Heart left ventricle (tissue), 16 donors: ENCODE measurements at places on chromosomes 12 and 14. TPM values are rescaled to one million over a fixed set of nuclear protein-coding genes. Genes with fewer than 3 reads are reported as not detected.
A peak's percentile ranks its signal among the peaks of the same experiment; 100 is the strongest.

DNA sequence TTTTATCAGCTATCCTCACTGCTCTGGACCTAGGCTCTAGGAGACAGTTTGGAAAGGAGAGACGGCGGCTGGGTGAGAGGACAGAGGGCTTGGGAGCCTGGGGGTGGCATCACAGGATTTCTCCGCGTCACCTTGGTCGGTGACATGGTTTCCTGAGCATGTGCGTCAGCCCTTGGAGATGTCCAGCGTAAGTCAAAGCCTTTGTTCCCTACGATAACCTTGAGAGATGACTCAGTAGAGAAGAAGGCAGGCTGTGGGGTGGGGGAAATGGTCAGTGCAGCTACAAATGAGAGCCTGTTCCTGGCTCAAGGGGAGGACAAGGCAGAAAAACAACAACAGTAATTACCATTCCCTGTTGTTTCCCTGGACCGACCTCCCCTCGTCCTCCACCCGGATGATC lies 90.2 kb upstream of the TBX3 start:
- DNase-seq, result no peak

DNA sequence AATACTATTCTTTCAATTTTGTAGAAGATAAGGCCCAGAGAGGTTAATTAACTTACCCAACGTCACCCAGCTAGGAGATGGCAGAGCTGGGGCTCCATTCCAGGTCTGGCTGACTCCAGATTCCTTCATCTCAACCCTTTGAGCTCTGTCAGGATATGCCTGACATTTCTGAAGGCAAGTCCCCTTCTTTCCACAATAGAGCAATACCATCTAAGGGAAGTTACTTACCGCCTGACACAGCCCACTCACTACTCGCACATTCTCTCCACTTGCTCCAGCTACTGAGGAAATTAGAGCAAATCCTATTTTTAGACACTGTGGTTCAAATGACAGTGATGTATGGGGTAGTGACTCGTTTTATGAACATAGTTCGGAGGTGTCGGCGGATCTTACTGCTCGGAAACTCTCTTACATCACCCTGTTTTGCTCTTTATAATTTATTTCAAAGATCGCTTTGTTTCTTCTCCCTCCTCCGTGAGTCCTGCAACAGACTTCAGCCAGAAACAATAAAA lies 2.0 kb upstream of the WSCD2 start:
- DNase-seq, result no peak

DNA sequence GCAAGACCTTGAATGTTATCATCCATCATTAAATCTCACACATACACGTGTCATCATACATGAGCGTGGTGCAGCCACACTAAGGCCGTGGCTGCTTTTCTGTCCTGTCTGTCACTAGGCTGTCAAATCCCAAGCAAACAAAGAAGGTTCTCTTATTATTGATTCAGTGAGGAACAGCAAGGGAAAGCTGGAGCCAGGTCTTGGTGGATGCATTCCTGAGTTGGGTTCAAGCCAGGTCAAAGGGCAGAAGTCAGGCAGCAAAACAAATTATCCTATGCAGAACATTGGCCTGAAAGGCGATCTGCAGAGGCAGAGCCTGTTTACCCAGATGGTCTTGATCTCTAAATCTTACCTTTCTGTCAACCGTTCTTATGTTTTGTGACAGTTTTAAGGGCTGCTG lies 252.3 kb downstream of the NEDD1 start:
- no peak for DNase-seq

- peak; percentile 44 for DNase-seq
These were observed 19.7 kb upstream of the LRTM2 start for GRCh38 chr12:1800401-1801302.

- DNase-seq, result no peak
These were observed 45.1 kb downstream of the FBRSL1 start for GRCh38 chr12:132535019-132535418.

DNA sequence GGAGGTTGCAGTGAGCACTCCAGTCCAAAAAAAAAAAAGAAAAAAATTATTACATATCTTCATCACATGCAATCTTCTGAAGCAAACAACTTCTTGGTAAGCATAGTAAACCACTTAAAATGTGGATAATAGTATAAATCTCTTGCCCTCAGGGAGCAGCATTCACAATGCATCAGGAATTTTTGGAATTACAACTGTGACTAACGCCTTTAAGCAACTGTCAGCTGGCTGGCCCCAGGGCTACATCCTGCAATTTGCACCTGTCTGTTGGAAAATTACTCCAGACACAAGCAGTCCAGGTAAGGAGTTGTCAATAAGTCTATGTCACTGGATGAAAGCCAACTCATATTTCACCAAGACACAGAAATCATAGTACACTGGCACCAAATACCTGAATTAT lies 5.5 kb upstream of the SLC7A7 start:
- DNase-seq, result no peak

GRCh38 chr14:54001189-54001878 lies 44.7 kb upstream of the BMP4 start:
- no peak for DNase-seq

DNA sequence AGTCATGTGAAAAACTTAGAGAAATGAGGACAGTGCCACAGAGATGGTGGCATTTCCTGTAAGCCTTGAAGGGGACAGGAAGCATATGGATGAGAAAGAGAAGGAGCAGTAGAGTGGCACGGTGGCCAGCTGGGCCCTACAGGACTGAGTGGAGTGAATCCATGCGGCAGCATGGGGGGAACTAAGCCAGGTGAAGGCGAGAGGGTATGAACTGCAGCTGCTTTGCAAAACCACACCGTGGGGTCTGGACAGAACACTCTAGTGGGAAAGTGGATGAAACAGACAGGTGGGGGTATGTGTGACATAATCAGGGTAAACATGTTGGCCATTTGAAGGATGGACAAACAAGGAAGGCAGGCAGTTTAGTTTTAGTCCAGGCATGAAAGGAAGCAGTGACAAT lies 10.4 kb upstream of the SYCP3 start:
- DNase-seq, result no peak

- DNase-seq, result peak; percentile 58
These were observed 197.9 kb upstream of the NUDT4 start for GRCh38 chr12:93179792-93180191.

DNA sequence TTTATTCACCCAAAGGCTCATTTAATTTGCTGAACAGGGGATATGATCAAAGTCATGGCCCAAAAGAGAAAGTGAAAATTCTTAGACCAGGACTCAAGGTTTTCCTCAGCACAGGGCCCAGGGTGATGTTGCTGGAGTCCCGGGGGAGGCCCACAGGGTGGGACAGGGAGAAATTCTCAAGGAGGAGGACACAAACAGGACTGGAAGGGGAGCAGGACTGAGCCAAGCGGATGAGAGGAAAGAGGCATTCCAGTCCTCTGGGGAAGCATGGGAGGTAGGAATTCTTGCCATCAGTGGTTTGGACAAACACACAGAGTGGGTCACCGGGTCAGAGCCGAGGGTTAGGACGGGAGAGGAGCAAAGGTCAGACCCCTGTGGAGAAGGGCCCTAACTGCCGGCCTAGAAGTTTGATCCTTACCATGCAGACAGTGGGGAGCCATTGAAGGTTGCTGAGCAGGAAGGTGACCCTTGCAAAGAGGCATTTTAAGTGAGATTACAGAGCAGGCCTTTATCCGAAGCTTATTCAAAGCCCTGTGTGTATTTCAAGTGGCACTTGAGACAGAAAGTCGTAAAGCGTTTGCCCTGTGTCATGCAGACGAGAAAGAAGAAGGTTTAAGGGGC lies 68.4 kb upstream of the PTGR2 start:
- peak; percentile 40 for DNase-seq

DNA sequence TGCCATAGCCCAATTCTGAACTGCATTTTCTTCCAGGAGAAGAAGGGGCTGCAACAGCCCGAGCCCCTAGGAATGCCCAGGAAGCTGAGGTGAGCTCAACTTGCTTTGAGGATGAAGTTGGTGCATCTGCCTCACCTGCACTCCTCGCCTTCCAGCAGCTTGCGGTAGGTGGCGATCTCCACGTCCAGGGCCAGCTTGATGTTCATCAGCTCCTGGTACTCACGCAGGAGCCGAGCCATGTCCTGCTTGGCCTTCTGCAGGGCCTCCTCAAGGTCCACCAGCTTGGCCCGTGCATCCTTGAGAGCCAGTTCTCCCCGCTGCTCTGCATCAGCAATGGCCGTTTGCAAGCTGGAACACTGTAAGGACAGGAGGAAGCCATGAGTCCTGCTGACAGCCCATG lies 6.0 kb downstream of the KRT75 start:
- DNase-seq, result no peak

GRCh38 chr12:86670986-86671385 lies 414.8 kb upstream of the MGAT4C start:
- no peak for DNase-seq

GRCh38 chr14:28759653-28760313 lies 6.8 kb upstream of the FOXG1 start:
- no peak for DNase-seq

DNA sequence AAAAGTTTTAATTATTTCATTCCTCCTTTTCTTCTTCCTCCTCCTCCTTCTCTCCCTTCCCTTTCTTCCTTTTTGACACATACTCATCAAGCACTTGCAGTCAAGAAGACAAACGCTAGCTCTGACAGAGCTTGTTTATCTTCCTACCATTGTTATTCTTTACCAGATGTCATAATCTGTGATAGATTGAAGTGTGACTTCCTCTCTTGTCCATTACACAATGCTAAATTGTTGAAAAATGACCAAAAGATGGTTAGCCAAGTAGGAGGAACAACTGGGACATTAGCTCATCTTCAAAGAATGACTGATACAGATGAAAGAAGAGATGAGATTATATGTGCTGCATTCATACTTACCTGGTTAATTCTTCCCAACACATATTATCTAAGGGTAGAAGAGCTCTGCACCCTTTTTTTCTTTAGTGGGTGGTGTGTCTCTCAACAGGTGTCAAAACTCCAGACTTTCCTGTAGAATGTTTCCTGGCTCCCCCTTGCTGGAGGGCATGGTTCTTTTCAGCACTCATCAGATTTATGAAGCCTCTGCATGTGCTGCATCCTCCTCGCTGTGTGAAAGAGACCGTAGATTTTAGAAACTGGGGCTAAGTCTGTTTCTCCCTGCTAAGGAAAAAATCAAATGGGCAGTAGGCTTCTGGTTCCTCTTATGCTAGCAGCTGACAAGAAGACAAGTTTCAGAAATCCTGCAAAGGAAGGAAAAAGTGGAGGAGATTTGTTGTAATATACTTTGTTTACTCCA lies 147.1 kb downstream of the TMX1 start:
- DNase-seq, result no peak

DNA sequence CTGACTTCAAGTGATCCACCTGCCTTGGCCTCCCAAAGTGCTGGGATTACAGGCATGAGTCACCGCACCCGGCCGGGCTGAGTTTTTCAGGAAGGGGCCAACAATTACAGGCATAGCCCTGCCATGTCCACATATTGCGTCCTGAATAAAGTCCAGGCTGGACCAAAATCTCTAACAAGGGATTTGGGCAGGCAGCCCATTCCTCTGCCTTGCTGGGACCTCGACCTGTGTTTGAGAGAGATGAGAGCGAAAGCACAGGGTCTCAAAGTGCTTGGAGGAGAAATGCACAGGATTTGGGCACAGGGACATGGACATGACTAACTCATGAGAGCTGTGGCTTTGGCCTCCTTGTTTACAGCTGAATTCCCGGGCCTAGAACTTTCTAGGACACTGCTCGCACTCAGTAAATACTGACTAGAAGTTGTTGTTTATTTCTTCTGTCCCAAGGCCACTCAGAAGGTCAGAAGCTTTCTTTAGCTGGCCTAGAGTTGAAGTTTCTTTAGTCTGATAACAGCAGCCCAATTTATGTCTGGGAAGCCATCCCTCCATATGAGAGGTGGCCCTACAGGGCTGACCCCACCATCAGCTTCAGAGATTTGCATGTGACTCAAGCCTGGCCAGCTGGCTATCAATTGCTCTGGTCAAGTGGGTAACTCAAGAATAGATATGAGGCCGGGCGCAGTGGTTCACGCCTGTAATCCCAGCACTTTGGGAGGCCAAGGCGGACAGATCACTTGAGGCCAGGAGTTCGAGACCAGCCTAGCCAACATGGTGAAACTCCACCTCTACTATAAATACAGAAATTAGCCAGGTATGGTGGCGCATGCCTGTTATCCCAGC lies 11.7 kb downstream of the CAMKK2 start:
- no peak for DNase-seq

DNA sequence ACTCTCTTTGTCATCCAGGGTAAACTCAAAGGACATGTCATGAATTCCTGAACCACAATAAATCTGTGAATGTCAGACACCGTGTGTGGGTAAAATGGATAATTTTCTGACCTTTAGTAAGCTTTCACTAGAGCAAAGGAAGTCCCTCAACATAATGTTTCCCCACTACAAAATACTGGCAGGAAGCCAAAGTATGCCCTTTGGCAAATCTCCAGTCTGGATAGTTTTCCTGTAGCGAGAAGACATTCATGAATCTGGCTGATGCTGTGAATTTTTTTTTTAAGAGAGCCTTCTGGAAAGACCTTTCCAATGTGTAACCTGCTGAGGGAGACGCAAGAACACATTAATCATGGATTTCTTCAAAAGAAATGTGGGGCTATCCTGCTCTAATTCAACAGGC lies 389.6 kb upstream of the DDHD1 start:
- DNase-seq, result no peak

DNA sequence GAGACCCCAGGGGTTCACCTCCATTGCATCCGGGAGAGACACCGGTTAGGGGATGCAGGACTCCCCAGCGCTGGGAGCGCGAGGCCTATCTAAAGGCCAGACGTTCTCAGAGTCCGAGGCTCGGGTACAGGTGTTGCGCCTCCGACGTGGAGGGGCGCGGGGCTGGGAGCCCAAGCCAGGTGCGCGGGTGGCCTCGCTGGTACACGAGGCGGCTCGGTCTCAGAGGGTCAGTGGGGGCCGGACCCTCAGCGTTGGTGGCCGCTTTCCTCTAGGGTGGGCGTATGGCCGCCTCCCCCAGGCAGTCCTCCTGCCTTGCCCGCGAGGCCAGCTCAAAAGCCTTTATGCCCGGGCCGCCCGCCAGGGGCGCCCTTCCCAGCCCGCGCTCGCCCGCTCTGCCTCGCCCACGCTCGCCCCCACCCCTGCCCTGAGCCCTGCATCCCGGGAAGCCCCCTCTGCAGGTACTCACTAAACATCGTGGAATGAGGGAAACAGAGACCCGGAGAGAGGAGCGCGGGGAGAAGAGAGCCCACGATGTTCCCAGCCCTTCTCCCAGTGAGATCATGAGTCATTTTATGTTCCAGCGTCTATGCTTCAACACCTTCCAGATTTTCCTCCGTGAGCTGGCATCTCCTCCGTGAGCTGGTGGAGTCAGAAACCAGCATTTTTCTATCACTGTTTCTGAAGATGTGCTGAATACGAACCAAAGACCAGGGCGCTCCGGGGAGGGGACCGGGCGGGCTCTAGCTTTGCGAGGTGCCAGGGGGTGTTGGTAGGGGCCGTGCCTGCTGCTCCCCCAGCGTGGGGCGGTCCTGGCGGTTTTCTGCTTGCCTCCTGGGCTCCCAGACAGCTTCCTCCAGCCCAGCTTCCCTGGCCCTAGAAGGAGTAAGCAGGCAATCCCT lies 73.8 kb downstream of the DIO3 start:
- DNase-seq, result no peak

GRCh38 chr12:8860165-8860961 lies 37.9 kb downstream of the A2ML1 start:
- no peak for DNase-seq

GRCh38 chr14:23646648-23647549 lies 10.7 kb downstream of the DHRS2 start:
- DNase-seq, result no peak

GRCh38 chr12:94152292-94153078 lies 4.1 kb downstream of the PLXNC1 start:
- no peak for DNase-seq

The SLC38A6 gene
- 19.6 TPM for total RNA-seq

The WDHD1 gene
- total RNA-seq, result 2.5 TPM

The PLEKHG7 gene
- total RNA-seq, result not detected

The TRIM9 gene
- total RNA-seq, result 0.50 TPM

The SCNN1A gene
- 0.35 TPM for total RNA-seq

The GOLGA5 gene
- total RNA-seq, result 23.6 TPM

The EMP1 gene
- 223 TPM for total RNA-seq

The KRT85 gene
- not detected for total RNA-seq

The PXN gene
- total RNA-seq, result 78.7 TPM
